Activated CD4-positive, alpha-beta T cell treated with anti-CD3 and anti-CD28 coated beads, Interleukin-2, amount 50 U/mL, for 1 hour (primary cell): ENCODE measurements at places on chromosomes 5 and 9.

- no peak for DNase-seq
Measured at GRCh38 chr5:65413822-65414221, 67.9 kb downstream of the ADAMTS6 start.

GRCh38 chr5:31944684-31945445, 229.3 kb downstream of the GOLPH3 start:
- no peak for DNase-seq

DNA sequence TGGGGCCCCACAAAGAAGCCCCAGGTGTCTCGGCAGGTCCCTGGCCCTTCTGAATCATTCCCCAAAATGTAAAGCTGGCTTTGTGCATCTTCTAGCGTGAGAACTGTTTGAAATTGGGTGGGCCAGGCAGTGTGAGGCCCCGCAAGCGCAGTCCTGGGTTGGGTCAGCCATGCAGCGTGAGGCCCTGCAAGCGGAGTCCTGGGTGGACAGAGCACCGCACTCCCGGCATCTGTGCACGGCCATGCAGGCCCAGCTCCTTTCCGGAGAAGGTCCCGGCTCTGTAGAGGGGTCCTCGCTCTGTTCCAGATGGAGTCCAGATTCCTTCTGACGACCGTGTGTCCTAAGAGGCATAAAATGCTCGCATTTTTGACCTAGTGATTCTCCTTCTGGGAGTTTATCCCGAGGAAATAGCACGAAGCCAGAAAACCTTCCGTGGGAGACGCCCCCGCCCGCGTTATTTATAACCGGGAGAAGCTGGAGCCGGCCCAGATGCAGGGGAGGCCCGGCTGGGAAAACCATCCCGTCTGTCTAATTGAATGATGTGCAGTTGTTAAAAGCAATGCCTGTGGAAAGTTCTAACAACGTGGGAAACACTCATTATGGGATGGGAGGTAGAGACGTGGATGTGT, 19.4 kb upstream of the NOTCH1 start:
- DNase-seq: no peak

- no peak for DNase-seq
Measured at GRCh38 chr9:14173713-14174112, 140.2 kb downstream of the NFIB start.

- no peak for DNase-seq
Measured at GRCh38 chr5:114727358-114727757, 365.5 kb downstream of the KCNN2 start.

DNA sequence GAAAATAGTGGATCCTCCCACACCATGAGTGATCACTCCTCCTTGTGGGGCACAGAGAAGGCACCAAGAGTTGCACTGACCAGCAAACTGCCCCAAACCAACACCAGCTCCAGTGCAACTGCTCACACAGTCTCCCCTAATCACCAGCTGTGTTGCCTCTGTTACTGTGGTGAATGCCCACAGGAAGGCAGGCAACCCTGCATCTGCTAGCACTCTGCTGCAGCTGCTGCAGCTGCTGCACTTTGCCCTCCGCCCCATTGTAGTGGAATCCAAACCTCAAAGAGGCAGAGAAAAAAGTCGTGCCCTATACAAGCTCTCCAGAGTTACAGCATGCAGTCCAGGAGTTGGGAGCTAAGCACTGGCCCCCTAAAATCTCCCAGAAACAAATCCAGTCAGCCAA, 339.6 kb downstream of the TRIM36 start:
- DNase-seq: no peak

DNA sequence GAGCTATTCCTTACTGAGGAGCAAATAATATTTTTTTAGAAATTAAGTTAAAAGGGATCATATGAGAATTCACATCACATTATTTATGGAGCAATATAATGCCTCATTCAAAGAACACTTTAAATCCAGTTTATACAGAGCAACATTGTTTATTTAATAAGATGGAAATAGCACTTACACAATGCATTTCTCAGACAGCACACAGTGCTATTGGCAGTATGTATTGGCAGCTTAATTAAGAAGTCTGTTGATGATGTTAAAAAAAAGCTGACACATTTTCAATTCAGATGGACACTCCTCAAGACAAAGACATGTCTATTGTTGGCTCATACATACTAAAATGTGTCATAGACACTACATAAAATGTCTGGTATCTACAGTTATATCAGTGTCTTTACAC, 171.3 kb downstream of the NR2F1-AS1 start:
- no peak for DNase-seq

- DNase-seq: peak; percentile 65
Measured at GRCh38 chr5:1167728-1168709, 33.4 kb upstream of the SLC6A19 start.

- no peak for DNase-seq
Measured at GRCh38 chr9:133483611-133484010, 4.7 kb upstream of the SLC2A6 start.

- DNase-seq: no peak
Measured at GRCh38 chr5:57445006-57445704, 37.5 kb downstream of the ACTBL2 start.

DNA sequence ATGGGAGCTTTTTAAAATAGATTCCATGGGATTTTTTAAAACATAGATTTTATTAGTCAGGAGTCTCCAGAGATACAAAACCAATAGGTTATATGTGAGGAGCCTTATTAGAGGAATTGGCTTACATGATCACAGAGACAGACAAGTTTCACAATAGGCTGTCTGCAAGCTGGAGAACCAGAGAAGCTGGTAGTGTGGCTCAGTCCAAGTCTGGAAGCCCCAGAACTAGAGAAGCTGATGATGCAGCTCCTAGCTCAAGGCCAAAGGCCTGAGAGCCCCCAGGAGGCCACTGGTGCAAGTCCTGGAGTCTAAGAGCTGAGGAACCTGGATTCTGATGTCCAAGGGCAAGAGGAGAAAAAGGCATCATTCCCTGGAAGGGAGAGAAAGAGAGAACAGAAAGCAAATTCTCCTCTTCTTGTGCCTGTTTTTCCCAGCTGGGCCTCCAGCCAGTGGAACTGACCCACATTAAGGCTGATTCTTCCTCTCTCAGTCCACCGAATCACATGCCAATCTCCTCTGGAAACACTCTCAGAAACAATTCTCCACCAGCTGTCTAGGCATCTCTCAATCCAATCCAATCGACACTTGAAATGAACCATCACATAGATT, 59.3 kb downstream of the AHRR start:
- DNase-seq: no peak

GRCh38 chr5:56699538-56699937, 115.8 kb upstream of the MAP3K1 start:
- DNase-seq: no peak

GRCh38 chr5:172144931-172145869, 42.8 kb downstream of the STK10 start:
- DNase-seq: no peak

- no peak for DNase-seq
Measured at GRCh38 chr5:93403141-93403928, 177.7 kb downstream of the NR2F1-AS1 start.

GRCh38 chr9:3708751-3709150, 182.9 kb upstream of the RFX3 start:
- no peak for DNase-seq

DNA sequence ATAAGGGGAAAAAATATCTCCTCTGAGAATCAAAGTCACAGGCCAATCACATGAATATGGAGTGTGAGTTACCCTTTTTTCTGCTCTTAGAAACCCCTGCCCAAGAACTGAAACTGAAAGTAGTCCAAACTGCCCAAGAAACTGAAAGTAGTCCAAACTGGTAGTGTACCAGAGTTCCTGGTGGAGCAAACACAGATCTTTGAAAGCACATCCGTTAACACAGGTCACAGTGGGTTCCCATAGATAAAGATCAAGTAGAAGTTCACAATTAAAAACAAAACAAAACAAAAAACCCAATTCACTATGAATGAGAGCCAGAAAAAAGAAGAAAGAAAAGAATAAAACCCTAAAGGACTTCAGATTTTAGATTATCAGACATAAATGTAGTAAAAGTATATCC, 332.4 kb upstream of the EFNA5 start:
- DNase-seq: no peak

DNA sequence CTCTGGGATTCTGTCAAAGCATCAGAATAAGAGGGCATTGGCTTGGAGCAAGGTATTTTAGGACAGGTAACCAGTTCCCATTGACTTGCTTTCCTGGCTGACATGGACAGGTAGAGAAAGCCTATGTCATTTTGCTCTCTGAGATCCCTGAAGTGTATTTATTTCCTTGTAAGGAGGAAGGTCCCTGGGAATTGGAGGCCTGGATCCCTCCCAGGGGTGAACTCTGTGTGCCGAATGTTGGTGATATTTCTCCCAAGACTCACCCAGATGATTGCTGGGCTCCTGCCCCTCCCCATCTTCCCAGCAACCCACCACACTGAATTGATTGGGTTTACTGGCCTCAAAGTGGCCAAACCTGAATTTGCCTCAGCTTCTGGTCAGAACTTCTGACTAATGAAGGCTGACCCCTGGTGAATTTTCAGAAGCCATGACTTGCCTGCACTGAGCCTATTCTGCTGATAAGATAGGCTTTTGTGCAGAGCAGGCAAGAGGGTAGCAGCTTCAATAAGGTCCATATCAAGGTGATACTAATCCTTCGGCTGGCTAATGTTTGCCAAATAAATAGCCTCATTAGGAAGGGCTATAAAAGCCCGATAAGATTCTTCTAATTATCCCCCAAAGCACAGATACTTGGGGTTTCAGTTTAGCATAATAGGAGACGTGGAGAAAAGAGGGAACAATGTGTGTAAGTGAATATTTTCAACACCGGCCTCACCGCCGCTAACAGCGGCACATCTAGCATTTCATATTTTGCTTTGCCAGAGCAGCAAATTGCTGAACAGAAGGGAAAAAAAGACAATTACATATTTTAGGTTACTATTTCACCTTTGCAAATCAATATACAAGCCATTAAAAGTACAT, 152.9 kb upstream of the PITX1 start:
- no peak for DNase-seq

GRCh38 chr5:76337953-76338451, 65.1 kb upstream of the IQGAP2 start:
- peak; percentile 27 for DNase-seq

GRCh38 chr5:84487963-84488362, 103.3 kb upstream of the EDIL3 start:
- no peak for DNase-seq

DNA sequence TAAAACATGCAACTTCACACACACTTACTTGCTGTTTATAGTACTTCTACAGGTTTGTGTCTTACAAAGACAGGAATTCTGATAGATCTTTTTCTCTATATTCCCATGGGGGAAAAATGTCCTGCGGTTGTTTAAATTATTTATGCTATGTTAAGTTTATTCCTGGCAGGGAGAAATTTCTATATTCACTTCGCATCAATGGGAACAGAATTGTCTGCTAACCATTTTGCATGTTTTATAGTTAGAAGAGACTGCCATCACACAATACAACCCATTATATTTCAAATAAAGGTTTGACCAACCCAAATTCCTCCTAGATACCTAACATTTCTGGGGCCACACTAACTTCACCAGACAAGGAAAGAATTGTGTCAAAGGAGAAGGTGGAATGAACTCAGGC, 110.0 kb upstream of the PRR16 start:
- no peak for DNase-seq

GRCh38 chr9:89891591-89892304, 286.9 kb downstream of the GADD45G start:
- DNase-seq: no peak

GRCh38 chr5:61924251-61924650, 381.8 kb upstream of the KIF2A start:
- no peak for DNase-seq

- DNase-seq: no peak
Measured at GRCh38 chr5:170105642-170106611, at the start of gene FOXI1. Gene FOXI1, plus strand, starts transcription at chr5:170105897. Its CDS starts 61 bp downstream, at chr5:170105958.

- no peak for DNase-seq
Measured at GRCh38 chr9:94760660-94761059, 34.2 kb downstream of the AOPEP start.

DNA sequence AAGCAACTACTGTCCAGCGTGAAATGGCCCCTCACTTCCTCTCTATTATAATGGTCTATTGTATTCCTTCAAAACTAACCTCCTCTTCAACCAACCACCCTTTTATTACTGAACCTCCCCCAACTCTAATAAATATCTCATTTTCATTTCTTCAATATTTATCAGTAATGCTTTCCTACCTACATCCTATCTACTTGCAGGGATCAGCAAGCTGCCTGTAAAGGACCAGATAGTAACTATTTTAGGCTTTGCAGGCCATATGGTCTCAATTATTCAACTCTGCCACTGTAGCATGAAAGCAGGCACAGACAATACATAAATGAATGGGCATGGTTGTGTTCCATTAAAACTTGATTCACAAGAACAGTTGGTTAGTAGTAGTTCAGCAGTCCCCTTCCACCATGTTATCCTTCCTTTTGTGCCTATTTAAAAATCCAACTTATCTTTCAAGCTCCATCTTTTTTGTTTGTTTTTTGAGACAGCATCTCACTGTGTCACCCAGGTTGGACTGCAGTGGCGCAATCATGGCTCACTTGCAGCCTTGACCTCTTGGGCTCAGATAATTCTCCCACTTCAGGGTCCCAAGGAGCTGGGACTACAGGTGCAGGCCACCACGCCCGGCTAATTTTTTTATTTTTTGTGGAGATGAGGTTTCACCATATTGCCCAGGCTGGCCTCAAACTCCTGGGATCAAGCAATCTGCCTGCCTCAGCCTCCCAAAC, 45.8 kb downstream of the PCDHGC5 start:
- no peak for DNase-seq

DNA sequence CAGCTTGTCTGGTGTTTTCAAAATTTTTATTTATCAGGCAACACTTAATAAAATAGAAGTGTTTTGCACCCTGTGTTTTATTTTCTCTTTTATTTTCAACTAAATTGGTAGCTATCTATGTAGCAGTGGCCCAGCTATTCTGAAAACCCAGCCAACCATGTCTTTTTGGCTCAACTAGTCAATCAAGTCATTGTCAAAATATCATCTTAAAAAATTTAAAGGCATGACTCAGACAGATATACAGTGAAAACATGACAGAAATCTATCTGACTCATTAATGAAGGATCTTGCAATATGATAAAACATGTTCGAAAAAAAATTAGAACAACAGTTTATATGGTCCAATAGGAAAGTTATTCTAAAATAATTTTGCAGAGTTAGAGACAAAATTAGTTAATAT, 75.1 kb downstream of the HSD17B4 start:
- DNase-seq: no peak

DNA sequence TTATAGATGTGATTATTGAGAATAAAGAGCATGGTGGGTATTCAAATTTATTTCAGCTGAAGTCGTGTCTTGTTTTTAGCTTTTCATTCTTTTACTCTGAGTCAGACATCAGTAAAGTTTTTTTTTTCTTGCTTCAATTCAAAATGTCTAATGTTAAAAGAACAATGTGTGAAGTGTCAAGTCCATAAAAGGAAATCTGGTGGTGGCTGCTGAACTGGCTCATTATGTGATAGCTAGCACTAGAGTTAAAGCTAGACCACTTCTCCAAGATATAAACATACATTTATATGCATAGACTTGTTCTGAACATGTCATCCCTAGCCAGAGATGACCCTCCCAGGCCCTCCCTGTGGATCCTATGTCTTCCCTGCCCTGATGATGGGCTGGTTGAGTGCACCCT, 338.3 kb downstream of the RAB3C start:
- DNase-seq: no peak

- DNase-seq: no peak
Measured at GRCh38 chr9:33044677-33045282, 19.7 kb downstream of the DNAJA1 start.
